ENCODE measurements at places on chromosomes 16 and 17.
A peak's percentile ranks its signal among the peaks of the same experiment; 100 is the strongest.

- no peak for DNase-seq
These were observed 13.5 kb downstream of the NSRP1 start for GRCh38 chr17:30130121-30130520.

GRCh38 chr17:80855196-80855947 lies 136.3 kb upstream of the CHMP6 start:
- no peak for DNase-seq

DNA sequence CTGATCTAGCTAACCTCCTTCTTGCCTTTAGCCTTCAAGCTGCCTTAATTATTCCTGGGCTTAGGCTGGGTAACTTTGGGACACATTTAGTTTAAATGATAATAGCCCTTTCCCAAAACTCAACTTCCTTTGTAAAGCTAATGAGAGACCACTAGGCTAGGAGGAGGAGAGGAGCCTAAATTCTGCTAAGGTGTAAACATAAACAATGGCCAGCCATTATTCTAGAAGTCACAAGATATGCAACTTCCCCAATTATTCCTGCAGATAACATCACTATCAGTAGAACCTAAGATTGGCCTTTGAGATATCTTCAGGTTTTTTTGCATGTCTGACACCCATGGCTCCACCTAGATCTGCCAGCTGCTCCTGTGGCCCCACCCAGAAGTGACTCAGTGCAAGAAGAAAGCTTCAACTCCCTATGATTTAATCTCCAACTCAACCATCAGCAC lies 131.2 kb upstream of the FAM20A start:
- no peak for DNase-seq

DNA sequence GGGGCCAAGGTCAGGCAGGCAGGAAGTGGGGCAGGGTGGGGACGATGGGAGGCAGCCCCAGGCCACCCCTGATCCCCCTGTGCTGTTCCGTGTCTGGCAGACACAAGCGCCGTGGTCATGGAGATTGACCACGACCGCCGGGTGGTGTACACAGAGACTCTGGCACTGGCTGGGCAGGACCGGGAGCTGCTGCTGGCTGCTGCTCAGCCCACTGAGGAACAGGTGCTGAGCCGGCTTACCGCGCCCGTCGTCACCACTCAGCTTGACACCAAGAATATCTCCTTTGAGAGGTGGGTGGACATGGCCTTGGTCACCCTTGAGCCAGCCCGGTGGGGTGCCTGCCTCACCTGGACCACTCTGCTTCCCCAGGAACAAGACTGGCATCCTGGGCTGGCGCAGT lies 13.7 kb downstream of the CORO6 start:
- no peak for DNase-seq

GRCh38 chr17:78046923-78047322 lies 81.6 kb downstream of the TMC6 start:
- no peak for DNase-seq

- no peak for DNase-seq
These were observed 37.2 kb upstream of the ULK2 start for GRCh38 chr17:19904924-19905323.

DNA sequence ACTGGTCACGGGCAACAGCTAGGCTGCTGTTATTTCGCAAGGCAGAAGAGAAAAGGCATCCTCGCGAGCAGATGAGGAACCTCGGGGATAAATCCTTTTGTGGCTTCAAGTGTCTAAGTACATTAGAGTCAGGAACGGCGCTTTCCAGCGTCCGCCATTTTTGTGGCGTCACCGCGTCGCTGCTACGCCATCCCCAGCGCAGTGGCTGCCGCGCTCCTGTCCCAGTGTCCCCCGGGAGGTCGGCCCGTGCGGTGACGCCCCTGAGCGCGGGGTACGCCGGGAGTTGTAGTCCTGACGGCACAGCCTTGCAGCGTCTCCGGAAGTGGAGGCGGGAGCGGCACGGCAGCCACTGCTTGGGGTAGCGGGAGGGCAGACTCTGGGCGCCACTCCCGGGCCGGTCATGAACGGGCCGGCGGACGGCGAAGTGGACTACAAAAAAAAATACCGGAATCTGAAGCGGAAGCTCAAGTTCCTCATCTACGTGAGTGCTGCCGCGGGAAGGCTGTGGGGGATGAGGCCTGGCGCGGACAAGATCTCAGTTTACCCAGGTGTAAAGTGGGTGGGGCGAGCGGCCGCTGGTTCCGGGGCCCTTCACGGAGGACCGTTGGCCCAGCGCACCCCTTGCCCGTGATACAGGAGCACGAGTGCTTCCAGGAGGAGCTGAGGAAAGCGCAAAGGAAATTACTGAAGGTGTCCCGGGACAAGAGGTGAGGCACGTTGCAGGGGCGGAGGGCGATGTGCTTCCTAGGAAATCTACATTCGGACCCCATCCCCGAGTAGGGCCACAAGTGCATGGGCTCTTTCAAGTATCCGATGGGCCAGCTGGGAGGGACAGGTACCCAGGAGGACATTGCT lies at the start of gene INO80E:
Gene INO80E, plus strand, starts transcription at position 331 of the 855 bp plus-strand sequence. Its CDS starts 70 bp downstream, at position 401.
- DNase-seq: peak; percentile 98

GRCh38 chr16:86158688-86159360 lies 259.9 kb downstream of the IRF8 start:
- no peak for DNase-seq

- no peak for DNase-seq
These were observed 25.0 kb downstream of the MRC2 start for GRCh38 chr17:62652251-62653001.
